Mesothelial cell of epicardium (in vitro differentiated cells): ENCODE measurements at places on chromosomes 5 and 9.
A peak's percentile ranks its signal among the peaks of the same experiment; 100 is the strongest.

DNA sequence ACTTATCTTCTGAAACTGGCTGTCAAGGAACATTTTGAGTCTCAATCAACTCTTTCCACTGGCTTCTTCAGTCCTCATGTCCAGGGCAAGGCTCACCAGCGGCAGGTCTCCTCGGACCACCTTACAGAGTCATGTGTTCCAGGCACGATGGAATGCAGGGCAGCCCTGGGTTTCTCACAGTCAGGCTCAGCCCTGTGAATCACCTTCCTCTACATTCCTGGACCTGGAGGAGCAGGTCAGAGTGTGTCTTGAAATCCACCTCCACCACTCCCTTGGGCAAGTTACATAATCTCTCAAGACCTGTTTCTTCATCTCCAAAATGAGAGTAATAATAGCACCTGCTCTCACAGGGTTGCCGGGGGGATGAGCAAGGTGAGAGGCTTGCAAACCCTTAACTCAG, 16.0 kb downstream of the ENC1 start:
- DNase-seq = no peak

- DNase-seq = no peak
Measured at GRCh38 chr5:127887282-127887681, 184.1 kb downstream of the CCDC192 start.

DNA sequence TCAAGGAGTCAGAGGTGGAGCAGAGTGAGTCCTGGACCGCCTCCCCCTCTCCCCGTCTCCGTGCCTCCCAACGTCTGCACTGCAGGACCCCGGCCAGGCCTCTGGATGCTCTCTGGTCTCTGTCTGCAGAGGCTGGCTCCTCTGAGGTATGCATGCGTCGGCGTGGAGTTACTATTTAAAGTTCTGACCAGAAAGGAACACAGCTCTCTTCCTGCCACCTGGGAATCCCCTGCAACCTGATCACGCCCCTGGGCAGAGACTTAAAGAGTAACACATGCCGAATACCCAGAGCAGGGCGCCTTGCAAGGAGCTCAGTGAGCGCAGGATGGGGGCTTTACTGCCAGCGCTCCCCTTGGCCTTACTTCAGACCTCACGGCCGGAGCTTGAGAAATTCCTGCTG, 16.0 kb downstream of the ANXA6 start:
- no peak for DNase-seq

DNA sequence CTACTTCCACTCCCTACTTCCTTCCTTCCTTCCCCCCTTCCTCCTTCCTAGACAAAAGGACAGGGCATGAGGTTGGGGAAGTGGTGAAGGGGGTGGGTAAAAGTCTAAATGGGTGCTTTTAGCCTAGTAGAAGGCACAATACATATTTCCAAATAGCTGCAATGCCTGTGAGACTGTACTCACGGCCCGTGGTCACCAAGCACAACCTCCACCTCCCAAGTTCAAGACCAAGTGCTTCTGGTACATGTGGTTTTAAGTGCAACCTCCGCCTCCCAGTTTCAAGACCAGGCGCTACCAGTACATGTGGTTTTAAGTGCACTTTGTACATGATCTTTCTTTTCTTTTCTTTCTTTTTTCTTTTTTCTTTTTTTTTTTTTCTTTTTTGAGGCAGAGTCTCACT, 14.5 kb upstream of the NTNG2 start:
- DNase-seq = no peak

DNA sequence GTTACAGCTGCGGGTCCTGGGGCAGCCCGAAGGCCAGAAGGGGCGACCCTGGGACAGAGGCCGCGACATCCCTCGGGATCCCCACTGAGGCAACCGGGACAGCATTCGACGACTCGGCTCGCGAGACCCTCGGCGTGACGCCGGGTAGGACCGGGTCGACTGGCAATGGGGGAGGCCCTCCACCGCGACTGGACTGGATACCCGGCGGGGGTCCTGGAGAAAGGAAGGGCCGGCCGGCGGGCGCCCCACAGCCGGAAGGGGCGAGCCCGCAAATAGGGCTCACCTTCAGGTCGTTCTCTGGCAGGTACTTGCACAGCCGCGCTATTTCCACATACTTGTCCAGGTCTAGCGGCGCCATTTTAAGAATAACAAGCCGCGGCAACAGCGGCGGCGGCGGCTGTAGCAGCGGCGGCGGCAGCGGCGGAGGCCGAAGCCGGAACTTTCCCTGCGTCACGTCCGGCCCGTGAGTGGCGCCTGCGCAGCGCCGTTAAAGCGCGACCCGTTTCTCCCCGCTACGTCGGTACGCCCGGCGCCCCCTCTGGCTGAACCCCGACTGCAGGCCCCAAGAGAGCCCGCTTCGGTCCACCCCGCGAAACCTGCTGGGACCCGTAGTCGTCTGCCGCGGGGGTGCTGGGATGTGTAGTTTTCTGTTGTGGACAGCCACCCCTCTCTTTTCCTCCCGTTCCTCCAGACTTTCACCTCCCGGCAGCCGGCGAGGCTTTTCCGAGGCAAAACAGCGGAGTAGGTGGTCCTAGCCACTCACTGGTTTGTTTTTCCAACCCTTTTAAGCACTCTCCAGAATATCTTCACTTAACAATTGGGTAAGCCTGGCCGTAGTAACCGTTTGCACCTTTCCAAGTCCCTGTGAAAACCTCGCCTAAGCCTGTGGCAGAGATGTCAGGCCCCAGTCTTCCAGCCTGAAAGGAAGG, at the start of gene PPP6C:
Gene PPP6C, minus strand, starts transcription at position 443 of the 929 bp plus-strand sequence. Its CDS starts 85 bp downstream, at position 358.
- DNase-seq = peak; percentile 96

DNA sequence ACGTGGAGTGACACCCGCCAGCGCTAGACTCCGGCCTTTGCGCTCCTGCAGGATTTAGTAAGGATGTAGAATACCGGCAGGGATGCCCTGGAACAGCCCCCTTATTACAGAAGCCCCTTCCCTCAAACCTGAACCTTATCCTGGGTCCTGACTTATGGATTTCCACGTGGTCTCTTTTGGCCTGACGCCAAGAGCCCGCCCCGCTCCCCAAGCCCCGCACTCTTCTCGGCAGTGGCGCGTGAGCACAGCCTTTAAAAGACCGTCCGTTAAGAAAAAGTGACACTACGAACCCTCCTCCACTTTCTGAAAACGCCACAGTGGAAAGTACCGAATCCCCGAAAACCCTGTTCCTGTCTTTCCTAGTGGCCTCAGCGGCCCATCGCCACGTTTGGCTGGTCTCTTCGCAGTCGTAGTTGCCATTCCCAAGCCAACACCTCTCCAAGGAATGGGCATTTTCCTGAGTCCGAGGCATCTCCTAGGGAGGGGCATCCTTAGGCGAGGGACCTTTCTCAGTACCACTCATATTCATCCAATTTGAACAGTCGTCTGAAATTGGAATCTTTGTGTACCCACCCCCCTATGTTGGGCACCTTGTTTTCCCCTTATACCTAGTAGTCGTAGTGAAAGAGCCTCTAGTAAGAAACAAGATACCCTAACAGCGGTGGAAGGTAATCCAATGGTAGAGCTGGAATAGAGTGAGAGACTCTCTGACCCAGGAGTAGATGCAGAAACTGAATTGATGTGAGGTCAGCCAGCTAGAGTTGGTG, 732 bp upstream of the MCIDAS start:
- no peak for DNase-seq

- DNase-seq = no peak
Measured at GRCh38 chr5:157177953-157178352, 2.7 kb upstream of the ITK start.

DNA sequence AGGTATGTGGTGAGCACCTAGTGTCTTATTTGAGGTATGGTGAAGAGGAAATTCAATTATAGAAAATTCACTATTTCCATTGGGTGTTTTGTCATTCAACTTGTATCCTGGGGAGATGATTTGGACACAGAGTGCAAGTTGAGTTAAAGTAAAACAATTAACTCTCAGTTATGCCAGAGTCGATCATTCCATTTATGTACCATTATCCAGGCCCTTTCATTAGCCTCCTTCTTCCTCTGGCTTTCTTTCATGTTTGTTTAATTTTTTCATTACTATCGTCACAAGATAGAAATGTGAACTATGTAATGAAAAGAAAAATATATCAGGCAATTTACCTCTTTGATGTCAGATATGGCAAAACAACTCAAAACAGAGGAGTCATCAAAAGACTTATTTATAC, 1347.2 kb upstream of the NUDT12 start:
- DNase-seq = no peak

- DNase-seq = no peak
Measured at GRCh38 chr5:169548315-169548714, 35.3 kb upstream of the SPDL1 start.

DNA sequence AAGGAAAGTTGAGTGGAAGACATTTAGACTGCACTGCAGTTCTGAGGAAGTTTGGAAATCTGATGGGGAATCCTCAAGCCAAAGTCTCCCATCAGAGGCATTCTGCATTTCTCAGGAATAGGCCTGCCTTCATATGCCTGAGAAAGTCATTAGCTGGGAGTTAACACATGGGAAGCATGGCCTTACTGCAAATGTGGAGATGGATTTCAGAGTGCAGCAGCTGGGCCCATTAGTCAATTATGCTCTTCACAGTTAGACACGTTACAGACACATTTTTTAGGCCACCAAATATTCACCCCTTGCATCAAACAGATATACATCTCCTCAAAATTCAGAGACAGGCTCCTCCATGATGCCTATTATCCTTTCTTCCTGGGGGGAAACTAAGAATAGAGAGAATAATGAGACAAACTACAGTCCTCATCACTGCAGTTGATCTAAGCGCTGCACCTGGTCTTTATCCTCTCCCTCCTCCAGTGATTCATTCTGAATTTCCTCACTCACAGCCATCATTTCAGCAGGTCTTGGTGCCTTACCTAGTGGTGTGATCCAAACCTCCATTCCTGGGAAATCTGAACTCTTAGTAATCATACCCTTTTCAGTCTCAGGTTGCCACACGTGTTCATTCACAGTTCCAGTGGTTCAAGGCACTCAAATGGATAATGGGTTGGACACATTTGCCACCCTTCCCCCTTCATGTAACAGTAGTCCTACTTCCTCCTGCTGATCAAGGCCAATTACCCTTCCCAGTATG, 47.9 kb upstream of the PPP2CA start:
- DNase-seq = no peak

DNA sequence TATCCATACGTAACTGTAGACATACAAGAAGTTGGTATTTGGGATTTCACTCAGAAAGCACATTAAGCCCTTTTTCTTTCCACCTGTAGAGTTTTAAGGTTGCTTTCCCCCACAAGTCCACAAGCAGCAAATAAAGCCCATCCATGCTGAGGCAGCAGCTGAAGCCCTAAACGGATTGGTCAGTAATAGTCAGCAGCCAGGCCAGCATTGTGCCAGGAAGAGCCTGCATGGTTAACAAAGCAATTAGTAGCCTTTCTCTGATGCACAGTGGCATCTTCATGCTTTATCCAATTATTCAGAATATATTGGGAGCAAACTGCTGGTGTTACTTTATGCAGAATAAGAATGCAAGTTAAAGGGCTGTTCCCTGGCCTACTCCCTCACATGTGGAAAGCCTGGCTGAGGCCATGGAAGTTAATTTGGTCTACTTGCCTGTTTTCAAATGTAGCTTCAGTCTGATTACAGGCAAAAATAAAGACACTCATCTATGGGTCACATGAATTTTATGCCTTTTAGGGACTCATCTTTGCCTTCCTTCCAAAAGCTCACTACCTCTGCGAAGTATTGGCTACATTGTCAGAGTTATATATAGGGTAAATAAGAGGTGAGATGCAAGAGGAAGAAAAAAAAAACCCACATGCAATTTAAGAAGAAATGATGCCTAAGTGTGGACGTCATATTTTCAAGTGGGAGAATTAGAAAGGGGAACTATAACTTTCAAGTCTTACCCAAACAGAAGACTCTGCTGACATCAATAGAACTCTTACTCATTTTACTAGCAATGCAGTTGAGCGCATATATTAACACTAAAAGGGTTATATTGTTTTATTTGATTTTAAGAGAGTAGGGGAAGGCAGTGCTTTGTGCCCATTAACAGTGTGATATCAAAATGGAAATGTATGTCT, 15.9 kb downstream of the EBF1 start:
- DNase-seq = no peak

- DNase-seq = no peak
Measured at GRCh38 chr9:74001382-74001781, 495.8 kb upstream of the RORB start.

DNA sequence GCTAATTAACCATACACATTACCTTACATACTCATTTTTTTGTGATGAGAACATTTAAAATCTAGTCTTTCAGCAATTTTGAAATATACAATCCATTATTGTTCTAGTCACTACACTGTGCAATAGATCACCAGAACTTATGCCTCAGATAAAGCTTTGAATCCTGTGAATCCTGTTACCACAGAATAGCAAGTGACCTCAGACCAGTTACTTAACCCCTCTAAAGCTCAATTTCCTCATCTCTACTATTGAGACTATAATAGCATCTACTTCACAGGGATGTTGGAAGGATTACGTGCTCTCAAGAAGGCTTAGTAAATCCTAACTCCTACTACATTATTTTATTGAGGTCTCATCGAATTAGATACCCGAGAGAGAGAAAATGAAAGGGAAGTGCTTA, 60.2 kb upstream of the PIP5K1B start:
- no peak for DNase-seq

DNA sequence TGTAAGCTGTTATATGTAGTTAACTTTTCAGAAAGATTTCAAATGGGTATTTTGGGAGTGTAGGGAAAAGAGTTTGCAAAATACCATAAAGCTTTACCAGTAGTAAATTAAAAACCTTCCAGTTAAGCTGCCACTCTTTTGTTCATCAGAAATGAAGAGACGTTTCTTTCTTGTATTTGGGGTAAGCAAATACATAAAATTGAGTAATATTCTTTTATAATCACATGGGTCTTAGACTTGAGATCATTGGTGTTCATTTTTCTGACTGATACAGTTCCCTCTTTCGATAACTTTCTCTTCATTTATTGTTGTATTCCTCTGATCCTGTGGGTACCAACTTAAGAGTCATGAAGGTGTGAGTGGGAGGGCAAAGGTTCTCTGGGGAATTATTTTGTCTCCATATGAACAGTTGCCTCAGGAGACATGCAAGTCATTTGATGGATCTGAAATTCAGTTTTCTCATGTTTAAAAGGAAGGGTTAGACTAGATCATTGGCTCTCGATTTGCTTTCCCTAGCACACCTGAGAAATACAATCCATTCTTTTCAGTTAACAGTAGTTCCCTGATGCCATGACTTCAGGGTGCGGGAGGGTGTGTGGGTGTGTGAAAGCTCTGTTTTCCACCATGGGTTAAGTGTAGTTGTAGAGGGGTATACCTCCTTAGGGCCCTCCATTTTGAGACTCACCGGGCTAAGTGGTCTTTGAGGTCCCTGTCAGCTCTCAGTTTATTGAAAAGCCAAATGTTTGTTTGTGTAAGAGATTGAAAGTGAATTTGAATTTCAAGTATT, 47.7 kb downstream of the CNTRL start:
- no peak for DNase-seq

DNA sequence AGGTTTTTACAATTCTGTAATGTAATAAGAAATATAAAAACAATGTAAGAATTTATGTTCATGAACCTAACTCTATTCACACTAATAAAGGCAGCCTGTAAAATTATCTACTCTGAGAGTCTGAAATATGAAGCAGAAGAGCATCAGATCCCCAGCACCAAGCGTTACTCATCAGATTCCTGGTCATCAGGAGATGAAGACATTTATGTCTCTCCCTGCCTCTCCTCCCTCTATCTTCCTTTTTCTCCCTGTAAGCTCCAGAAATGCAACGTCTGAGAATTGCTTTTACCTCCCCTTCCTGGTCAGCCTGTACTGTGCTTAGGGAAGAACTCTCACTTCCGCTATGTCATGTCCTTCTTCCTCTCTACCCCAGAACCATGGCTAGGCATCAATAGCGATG, 114.4 kb upstream of the SLIT3 start:
- no peak for DNase-seq
